ENCODE measurements at places on chromosomes 5 and 9.

GRCh38 chr5:127529904-127530682, 12.7 kb downstream of the PRRC1 start:
- DNase-seq, result no peak

GRCh38 chr5:79990598-79991507, at the start of gene MTX3:
Gene MTX3 (minus strand): TSS chr5:79991262. CDS start chr5:79991238, 24 bp downstream.
- peak; percentile 49 for DNase-seq

DNA sequence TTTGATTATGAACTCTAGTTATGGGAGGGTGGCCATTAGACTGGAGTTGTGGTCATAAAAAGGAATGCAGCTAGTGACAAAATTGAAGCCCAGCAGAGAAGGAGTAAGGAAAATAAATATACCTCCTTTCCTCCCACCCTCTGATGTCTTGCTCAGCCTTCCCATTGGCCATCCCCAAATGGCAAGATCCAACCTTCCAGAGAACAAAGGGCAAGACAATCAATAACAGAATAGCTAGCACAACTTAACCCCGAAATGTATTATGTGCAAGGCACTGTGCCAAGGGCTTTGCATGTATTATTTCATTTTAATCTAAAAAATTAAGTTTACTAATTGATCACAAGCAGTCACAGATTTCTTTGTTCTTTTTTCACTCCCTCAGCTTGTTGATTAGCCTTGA, 3.6 kb downstream of the ITGA1 start:
- DNase-seq, result no peak

DNA sequence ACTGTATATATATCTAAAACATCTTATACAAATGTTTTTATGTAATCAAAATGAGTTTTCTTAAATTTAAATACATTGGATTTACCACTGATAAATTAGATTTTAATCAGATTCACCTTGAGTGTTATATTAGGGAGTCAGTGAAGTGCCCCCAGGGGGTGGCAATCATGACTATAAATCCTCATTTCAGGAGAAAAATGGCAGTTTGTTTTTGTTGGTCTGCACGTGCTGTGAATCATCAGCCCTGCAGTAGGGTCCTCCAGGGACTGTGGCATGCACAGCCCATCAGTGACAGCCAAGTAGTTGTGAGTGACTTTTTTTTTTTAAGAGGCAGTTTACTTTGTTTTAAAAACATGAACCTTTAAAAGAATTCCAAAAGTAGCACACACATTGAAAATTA, 65.2 kb downstream of the ZSWIM6 start:
- DNase-seq, result no peak

GRCh38 chr9:79610791-79611614, 39.2 kb downstream of the TLE4 start:
- DNase-seq, result no peak

DNA sequence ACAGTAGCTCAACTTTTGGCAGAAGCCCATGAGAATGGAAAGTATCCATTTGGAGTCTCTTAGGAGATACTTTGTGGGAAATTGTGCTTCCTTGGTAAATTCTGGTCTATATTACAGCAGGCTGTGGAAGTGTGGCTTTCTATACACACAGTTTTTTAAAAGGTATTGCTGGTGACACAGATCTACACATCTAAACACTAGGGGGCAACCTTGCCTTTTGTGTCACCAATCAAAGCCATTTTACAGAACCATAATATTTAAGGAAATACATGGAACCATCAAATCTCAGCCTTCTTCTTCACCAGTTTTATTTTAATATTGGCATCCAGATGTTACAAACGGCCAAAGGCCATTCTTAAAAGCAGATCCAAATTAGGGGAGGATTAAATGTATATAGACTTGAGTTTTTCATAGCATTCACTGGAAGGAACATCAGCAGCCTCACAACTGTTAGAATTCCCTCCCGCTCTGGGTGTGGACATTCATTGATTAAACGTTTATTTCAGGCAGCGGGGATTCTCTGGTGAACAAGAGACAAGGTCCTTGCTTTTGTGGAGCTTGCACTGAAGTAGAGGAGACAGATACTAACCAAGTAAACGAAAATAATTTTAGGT, 132.4 kb upstream of the EPB41L4A start:
- no peak for DNase-seq

DNA sequence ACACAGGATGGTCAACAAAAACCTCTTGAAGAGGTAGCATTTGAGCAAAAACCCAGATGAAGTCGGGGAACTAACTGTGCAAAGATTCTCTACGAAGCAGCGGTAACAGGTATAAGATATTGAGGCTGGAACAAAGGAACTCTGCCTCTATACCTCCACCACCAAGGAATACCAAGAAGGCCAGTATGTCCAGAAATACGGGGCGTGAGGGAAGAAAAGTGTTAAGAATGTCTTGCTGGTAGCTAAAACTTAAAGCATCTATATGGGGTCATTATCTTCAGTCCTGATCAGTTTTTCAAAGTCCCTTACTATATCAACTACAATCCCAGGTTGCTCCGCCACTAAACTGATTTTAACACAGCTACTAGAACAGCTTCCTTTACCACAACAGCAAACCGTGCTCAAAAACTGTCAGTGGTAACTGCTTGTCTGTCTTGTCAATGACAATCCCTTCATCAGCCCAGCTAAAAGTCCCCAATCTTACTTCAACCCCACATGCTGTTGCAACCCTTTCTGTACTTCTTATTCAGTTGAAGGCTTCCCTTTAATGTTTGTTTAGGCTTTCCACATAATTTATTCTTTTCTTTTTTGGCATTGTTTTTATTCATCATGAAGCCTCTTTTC, 9.4 kb downstream of the PAM start:
- DNase-seq, result no peak

GRCh38 chr9:127972236-127972871, 8.4 kb downstream of the EEIG1 start:
- DNase-seq, result no peak

DNA sequence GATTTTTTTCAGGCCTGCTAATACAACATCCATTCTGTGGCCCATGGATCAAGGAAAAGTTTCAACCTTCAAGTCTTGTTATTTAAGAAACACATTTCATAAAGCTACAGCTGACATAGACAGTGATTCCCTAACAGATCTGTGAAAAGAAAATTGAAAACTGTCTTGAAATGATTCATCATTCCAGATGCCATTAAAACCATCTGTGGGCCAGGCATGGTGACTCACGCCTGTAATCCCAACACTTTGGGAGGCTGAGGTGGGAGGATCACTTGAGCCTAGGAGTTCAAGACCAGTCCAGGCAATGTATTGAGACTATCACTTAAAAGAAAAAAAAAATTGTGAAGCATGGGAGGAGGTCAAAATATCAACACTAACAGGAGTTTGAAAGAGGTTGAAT, 6.0 kb downstream of the RAPGEF6 start:
- DNase-seq, result no peak

- no peak for DNase-seq
Measured at GRCh38 chr9:121246821-121247561, 21.0 kb upstream of the GSN start.

DNA sequence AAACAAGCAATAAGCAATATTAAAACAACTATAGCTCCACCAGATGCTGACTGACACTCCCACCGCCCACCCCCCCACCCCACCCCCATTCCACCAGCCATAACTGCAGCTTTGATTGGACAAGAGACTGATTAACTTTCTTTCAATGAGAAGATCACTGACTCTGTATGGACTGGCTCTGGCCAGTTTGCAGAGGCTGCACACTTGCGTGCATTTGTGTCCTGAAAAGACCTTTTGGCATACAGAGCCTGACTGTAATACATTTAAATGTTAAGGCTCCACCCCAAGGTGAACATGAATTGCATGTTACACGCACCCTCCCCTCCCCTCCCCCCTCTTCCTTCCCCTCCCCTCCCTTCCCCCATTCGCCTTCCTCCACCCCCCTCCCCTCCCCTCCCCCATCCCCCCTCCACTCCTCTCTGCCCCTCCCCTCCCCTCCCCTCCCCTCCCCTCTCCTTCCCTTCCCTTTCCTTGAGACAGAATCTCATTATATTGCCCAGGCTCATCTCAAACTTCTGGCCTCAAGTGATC, 31.1 kb downstream of the FGD3 start:
- DNase-seq, result no peak

- no peak for DNase-seq
Measured at GRCh38 chr5:24999732-25000131, 355.0 kb upstream of the CDH10 start.

DNA sequence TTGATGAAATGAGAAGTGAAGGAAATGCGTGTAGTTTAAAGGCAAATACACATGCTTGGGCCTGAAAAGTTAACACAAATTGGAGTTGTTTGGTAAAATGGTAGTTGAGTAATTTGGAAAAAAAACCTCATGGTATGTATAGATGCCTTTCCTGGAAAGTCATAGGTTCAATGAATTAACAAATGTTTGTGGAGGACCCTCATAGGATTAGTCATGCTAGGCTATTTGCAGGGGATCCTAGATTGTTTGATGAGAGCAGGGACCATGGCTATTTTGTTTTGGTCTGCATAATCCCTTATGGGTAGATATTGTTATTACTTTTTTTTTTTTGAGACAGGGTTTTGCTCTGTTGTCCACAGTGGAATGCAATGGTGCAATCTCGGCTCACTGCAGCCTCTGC, 93.5 kb upstream of the NR3C1 start:
- no peak for DNase-seq

DNA sequence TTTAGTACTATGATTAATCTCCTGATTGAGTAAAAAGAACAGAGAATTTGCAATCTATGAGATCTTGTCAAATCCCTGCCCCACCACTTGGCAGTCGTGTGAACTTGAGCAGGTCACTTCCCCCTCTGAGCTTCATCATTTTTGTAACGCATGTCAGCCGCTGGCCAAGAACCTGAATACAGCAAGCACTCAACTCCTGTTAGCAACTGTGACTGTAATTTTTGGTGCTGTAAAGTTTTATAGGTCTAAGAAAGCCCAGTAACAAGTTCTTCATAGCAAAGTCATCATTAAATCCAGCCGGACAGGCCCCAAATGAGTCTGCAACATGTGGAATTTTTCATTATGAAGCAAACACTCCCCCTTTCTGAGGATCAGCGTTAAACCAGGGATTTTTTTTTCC, 49.4 kb downstream of the DRD1 start:
- no peak for DNase-seq

Data from esophagus squamous epithelium (tissue), 5 donors.